ENCODE measurements at places on chromosomes 7 and 10.

- DNase-seq, result peak; percentile 11
Observed at GRCh38 chr7:94620703-94621118, 35.2 kb downstream of the SGCE start.

- DNase-seq, result no peak
Observed at GRCh38 chr10:78596556-78596955, 472.2 kb upstream of the ZMIZ1 start.

GRCh38 chr10:89521368-89521767, 14.0 kb downstream of the SLC16A12 start:
- DNase-seq, result no peak

DNA sequence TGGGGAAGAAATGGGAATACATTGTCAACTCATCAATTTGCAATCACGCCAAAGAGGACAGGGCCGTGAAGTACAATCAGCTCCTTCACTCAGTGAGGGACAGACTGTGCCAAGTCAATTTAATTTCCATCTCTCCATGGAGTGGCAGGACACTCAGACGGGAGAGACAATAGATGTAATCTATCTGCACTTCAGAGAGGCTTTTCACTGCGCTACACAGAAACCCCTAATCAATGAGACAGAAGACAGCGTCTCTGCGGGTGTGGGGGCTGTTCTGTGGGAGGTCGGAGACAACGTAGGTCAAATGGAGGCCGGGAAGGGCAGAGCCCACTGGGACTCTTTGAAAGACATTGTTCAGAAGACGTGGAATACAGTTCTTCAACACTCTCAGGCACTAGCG, 541.0 kb upstream of the ADARB2 start:
- DNase-seq, result no peak

DNA sequence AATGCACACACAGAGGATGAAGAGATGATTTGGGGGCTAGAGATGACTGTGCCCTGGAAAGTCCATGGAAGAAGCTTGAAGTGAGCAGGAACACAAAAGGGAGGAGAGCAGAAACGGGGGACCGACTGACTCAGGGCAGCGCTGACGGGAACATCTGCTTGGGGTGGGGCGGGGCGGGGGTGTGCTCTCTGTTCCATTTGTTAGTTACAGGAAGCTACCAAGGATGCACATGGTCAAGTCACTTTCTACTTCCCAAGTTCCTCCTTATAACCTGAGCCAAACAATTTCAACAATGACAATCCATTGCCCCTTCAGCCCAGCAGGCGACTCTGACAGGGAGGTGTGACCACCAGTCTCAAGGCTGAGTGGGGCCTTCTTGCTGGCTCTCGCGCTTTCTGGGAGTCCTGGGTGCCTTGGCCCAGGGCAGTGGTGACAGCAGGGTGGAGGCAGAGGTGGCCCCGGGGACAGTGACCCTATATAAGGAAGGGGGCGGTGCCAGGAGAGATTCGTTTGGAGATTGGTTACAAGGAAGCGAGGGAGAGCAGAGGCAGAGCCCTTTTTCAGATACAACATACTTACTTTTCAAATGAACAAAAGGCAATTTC, 39.6 kb downstream of the CLEC2L start:
- DNase-seq, result no peak

DNA sequence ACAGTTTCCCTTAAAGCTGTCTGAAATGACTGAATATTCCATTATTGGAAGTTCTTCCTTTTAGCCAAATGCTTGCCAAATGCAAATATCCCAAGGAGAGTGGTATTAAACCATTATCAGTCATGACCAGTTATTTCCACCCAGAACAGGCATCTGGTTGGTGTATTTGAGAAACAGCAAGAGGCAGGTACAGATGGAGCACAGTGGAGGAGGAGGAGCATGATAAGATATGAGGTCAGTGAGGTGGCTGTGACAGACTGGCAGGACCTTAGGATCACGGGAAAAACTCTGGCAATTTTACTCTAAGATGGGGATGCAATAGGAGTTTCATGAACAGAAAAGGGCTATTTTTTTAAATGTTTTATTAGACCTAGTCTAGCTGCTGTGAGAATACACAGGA, 6.4 kb downstream of the HEPACAM2 start:
- DNase-seq, result no peak

GRCh38 chr10:69786791-69787190, 14.9 kb upstream of the COL13A1 start:
- DNase-seq, result no peak

GRCh38 chr10:127992376-127992775, 85.5 kb downstream of the PTPRE start:
- no peak for DNase-seq

- DNase-seq, result no peak
Observed at GRCh38 chr10:104098358-104098925, 12.8 kb upstream of the COL17A1 start.

DNA sequence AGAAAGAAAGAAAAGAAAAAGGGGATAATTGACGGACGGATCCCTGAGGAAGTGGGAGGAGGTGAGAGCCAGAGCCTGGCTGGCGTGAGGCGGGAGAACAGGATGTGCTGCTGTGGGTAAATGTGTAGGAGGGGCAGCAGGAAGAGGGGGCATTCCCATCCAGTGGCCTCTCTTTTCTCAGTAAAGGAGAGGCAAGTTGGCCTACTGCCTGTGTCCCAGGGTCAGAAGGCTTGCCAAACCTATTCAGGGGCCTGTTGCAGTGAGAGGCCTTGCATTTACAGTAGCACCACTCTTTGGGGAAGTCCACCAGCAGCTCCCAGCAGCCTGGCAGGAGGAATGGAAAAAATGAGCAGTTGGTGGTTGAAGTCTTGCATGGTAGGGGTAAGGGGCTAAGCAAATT, 26.6 kb upstream of the ASCC1 start:
- no peak for DNase-seq

GRCh38 chr7:68559518-68559917, 1038.8 kb upstream of the AUTS2 start:
- no peak for DNase-seq

GRCh38 chr10:90856261-90856660, 1.6 kb downstream of the HTR7 start:
- DNase-seq, result no peak

GRCh38 chr7:92698237-92698841, 108.1 kb upstream of the FAM133B start:
- DNase-seq, result no peak

DNA sequence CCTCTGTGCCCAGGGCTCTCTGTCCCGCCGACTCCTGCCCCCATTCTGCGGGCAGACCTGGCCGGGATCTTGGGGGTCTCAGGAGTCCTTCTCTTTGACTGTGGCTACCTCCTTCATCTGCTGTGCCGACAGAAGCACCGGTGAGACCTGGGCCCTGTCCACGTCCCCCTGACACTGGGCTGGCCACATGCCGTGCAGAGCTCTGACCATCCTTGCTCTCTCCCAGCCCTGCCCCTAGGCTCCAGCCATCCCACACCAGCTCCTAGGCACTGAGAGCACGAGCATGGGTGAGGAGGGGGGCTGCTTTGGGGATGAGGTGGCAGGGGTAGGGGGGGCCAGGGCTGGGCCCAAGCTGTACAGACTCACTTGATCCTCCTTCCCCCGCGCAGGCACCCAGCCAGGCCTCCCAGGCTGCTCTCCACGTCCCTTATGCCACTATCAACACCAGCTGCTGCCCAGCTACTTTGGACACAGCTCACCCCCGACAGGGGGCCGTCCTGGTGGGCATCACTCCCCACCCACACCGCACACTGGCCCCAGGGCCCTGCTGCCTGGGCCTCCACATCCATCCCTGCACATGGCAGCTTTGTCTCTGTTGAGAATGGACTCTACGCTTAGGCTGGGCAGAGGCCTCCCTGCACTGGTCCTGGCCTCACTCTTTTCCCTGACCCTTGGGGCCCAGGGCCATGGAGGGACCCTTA, 4.8 kb upstream of the PILRB start:
- no peak for DNase-seq

- no peak for DNase-seq
Observed at GRCh38 chr7:91683823-91684222, 196.7 kb downstream of the MTERF1 start.

DNA sequence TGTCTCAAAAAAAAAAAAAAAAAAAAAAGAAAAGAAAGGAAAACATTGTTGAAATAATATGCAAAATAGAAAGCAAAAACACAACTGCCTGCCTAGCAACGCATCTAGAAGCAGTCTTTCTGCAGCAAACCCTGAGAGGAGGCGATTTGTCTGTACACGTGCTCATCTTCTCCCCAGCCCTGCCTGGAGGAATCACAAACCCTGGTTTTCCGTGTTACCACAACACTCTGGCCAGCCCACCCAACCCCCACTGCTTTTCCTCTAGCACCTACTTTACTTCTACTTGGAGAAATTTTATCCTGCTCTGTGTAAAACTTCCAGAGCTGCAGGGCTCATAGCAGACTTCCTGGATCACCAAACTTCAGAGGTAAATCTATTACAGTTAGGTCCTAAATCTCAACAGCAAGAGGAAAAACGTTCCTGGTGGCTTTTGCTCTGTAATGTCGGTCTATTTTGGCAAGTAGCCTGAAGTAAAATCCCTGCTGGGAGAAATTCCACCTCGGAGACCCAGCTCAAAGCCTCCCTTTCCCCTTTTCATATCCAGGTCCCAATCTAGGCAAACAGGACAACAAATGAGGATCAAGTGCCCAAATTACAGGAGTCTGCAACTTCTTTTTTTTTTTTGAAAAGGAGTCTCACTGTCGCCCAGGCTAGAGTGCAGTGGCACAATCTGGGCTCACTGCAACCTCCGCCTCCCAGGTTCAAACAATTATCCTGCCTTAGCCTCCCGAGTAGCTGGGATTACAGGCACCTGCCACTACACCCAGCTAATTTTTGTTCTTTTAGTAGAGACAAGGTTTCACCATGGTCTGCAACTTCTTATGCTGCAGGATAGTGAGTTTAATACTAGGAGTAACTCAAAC, 91.6 kb downstream of the DNMBP start:
- DNase-seq, result no peak

- no peak for DNase-seq
Observed at GRCh38 chr7:101537935-101538595, 91.0 kb downstream of the MYL10 start.

DNA sequence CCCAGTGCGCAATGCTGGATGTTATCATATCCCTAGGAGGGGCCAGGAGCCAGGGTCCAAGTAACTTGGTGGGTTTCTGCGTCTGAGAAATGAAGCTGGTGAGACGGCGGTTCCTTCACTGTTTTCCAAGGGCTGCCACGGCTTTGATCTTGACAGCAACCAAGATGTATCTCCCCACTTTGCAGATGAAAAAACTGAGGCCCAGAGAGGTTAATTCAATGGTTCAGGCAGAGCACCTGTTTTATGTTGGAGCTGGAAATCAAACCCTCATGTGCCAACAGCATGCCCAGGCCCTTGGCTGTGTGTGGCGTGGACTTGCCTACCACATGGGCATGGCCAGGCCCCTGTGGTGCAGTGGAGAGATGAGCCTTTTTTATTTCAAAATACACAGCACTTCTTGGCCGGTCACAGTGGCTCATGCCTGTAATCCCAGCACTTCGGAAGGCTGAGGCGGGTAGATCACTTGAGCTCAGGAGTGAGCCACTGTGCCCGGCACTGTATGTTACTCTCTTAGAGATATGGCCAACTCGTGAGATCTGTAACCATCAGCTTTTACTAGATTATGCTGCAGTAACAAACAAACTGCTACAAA, 225.2 kb upstream of the SH2B2 start:
- DNase-seq, result no peak

- peak; percentile 31 for DNase-seq
Observed at GRCh38 chr7:8176370-8177081, 85.4 kb downstream of the ICA1 start.

DNA sequence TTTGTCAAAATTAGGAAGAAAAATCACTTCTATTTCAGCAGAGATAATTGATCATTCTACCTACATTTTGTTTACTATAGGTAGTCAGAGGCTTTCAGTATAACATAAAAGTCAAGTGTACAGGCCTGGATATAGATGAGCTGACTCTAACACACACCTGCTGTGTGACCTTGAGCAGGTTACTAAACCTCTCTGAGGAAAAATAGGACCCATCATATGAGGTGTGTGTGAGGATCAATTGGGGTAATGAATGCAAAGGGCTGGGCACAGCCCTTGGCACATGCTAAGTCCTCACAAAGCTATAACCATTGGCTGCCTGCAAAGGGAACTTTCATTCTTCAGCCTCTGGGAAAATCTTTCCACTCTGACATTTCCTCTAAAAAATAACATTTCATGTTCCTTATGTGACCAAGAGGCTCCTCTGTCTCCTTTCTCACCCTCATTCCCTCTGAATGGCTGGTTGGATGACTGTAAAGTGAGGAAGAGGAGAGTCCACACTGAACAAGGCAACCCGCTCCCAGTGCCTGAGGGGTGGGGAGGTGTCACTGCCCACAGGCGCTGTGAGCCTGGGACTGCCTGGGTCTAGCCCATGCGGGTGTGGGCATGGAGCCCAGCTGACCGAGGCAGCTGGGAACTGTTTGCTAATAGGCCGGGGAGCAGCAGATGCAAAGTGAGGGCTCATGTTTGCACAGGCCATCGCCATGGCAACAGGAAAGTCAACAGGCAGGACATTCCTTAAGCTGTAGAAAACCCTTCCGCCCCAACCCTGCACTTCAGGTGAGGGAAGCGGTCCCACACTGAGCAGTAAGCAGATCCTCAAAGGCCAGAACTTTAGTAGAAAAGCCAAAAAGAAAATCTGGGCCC, 36.8 kb downstream of the MYOF start:
- no peak for DNase-seq

DNA sequence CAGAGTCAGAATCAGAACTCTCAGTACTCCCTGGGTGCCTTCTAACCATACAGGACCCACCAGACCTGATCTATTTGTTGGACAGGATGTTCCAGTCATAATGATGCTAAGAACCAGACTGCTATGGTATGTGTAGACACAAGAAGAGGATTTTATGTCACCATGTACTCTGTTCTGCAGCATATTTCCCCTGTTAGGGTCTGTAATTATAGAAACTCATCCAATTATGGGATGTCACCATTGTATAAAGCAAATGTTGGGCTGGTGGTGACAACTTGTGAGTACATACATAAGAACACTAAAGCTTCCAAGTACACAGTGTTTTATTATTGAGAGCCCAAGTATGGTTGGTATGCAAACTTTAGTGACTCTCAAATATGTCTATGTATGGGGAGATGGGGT, 67.1 kb upstream of the AGBL3 start:
- no peak for DNase-seq

- no peak for DNase-seq
Observed at GRCh38 chr10:128967980-128968756, 498.9 kb upstream of the MGMT start.

GRCh38 chr7:21450076-21450475, 22.2 kb downstream of the SP4 start:
- no peak for DNase-seq

- no peak for DNase-seq
Observed at GRCh38 chr7:85226361-85227085, 39.7 kb upstream of the SEMA3D start.

DNA sequence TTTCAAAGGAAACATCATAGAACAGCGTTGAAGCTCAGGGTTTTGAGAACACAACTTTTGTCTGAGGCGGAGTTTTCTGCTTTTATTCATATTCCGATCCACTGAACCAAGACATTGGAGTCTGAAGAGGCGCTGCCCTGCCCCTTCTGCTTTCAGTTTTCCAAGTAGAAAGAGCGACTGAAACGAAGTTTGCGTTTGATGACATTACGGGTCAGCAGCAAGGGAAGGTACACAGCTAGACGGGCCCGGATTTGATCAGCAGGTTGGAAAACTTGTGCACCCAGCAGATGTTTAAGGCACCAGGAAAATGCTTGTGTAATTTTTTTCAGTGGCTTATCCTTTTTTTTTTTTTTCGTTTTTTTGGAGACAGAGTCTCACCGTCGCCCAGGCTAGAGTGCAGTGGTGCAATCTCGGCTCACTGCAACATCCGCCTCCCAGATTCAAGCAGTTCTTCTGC, 720 bp downstream of the SUN1 start:
- no peak for DNase-seq

GRCh38 chr10:11449761-11450160, 161.7 kb downstream of the USP6NL start:
- no peak for DNase-seq

- DNase-seq, result no peak
Observed at GRCh38 chr10:6068422-6068821, 6.3 kb upstream of the IL2RA start.

All from stimulated activated CD8-positive, alpha-beta memory T cell treated with anti-CD3 and anti-CD28 coated beads, Interleukin-4, amount 100 ng/mL, for 24 hours (primary cell).